Peyer's patch (tissue), 4 donors: ENCODE measurements at places on chromosomes 4 and X.

DNA sequence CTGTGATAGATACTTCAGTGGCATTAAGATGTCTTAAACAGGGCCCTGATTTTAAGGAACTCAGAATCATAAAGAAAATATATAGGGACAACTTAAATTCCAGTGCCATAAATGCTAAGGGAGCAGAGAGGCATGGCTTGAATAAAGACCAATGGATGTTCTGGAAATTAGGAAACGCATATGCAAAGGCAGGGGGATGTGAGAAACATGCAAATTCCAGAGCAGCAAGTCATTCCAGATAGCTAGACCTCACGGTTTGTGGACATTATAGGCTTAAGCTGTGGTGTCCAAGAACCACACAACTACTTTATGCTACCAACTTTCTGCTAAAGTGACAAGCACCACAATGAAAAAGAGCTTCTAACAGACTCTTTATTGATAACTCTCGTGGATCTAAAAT is 132.6 kb upstream of the ANK2 start:
- DNase-seq, result no peak

DNA sequence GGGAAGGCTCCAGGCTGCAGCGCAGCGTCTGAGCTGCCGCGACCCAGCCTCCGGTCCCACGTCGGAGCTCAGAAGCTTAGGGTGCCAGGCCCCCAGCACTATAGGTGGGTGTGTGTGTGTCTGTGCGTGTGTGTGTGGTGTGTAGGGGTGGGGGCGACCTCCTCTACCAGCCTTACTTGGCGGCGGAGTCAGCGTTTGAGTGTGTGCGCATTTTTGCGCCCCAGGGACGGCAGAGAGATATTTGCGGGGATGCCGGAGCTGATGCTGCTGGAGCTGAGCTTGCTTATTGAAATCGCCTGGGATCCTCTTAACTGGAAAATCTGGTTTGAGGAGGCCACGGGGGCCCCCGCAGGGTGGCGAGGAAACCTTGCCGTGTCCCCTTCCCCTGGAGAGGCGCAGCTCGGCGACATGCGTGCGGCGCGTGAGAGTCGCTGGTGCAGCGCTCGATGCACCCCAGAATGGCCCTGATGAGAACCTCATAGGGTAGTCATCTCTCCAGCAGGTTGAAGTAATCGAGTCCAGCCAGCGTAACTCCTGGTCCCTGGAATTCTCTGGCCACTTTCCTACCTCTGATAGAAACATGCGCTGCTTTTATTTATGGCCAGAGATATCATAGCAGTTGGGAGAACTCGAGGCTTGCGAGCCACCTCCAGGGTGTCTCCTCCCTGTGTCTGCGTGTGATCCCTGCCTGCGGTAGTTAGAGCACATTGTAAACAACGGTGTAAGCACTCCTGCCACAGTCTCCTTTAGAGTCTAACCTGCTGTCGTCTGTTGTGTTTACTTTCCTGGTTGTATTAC is 2.7 kb downstream of the ADGRL3 start:
- no peak for DNase-seq

DNA sequence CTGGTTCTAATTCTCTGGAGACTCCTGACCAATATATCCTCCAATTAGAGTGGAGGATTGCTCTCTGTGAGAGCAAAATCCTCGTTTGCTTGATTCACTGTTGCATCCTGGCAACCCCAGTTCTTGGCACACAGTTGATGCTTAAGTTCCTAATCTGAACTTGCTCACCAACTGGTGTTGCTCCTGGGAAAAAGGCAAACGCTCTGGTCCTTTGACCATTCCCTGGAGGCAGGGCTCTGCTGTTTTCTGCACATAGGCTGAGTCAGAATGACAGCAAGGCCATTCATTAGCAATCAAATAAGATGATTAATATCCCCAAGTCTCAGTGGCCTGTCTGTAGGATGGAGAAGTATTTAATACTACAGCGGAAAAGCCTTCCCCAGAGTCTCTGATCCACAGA is 172.7 kb upstream of the TBC1D9 start:
- DNase-seq, result no peak

DNA sequence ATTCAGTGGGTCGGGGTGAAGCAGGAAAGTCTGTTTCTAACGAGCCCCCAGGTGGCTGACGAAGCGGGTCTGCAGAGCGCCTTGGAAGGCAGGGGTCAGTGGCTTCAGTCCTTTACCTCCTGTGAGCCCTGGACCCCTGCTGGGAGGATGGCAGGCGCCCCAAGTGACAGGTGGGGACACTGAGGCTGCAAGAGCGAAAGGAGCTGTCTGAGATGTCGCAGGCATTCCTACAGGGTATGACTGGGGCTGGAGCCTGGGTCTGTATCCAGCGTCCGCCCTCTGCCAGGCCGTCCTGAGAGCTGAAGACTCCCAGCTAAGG is 103.1 kb downstream of the PSAPL1 start:
- no peak for DNase-seq

DNA sequence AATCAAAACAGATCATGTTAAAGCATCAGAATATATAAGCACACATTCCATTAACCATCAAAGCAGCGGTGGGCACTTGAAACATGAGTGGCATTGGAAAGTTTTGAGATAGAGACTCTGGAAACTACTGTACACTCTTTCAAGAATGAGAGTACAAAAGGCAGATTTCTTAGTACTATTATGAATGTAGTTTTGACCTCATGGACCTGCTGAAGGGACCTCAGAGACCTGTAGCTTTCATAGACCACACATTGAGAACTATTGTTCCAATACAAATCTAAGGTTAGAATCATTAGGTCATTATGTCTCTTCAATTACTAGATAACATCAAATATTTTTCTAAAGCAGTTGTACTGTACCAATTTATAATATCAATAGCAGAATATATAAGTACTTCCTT is 283.6 kb downstream of the RPA4 start:
- DNase-seq, result no peak

DNA sequence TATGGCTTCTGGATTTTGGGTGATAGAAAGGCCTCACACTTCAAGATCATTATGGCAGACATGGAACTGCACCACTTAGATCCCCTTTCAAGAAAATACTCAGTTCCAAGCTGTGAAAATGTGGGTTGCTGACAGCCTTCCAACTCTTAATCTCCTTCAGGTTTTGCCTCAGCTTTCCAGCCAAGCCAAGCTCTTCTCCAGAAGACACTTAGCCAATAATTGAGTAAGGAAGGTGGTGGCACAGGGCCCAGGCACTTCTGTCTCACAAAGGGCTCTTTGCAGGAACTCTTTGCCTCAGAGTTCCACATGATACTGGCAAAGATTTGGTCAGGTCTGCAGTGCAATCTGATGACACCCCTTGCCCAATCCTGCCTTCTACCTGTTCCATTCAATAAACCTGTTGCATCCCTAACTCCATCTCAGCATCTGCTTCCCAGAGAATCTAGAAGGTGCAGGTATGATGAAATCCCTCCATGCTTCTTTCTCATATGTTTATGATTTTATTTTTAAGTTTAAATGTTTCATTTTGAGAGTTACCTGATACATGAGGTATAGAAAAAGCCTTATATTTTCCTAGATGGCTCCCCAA is 30.6 kb downstream of the ANXA5 start:
- DNase-seq, result no peak

DNA sequence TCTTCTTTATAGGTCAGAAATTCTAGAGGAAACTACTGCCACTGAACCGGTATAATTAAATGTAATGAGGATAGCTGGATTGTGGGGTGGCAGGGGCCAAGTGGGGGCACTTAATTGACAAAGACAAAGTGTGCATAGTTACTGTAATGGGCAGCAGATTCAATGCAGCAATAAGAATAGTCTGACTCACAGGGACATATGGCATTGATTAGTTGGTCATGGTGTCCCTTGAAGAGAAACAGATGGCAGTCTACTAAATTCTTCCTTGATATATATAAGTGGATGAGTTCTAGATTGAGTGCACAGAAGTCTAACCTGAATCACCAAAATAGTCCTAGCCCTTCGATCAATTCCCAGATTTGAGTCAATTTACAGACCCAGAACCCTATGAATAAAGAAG is 31.6 kb downstream of the ETDC start:
- DNase-seq, result no peak

GRCh38 chrX:45347877-45348276 is 147.2 kb upstream of the DIPK2B start:
- no peak for DNase-seq

- no peak for DNase-seq
Observed at GRCh38 chr4:127604949-127605709, 27.6 kb upstream of the INTU start.
